ENCODE measurements at places on chromosomes 16 and 17. TPM values are rescaled to one million over a fixed set of nuclear protein-coding genes. Genes with fewer than 3 reads are reported as not detected.

- DNase-seq = no peak
Measured at GRCh38 chr17:8154608-8155155, 2.5 kb upstream of the PER1 start.

GRCh38 chr17:58969156-58969555 is 137.5 kb downstream of the TRIM37 start:
- peak; percentile 14 for DNase-seq

DNA sequence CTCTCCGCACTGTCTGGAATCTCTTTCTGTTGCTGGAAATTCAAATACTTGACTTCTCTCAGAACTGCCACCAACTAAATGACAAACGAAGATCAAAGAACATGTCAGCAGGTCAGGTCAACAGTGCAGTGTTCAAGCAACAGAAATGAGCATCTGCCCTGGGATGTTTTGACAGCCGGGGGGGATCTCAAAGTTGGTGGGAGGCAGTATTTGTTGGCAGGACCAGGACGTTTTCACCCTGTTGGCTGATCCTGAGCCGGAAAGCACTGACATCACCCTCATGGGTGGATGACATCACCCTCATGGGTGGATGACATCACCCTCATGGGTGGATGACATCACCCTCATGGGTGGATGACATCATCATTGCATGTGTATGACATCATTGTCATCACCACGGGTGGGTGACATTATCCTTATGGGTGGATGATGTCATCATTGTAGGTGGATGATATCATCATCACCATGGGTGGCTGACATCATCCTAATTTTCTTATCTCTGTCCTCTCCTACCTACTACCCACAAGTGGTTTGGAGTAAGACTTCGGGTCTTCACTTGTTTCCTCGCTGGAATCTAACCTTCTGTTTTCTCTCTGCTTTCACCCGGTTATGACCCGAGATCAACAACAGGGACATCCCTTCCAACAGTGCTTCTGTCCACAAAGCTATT is 18.9 kb downstream of the DNAH17 start:
- DNase-seq = no peak

GRCh38 chr16:88806491-88807111 is 3.0 kb downstream of the CDT1 start:
- DNase-seq = no peak

GRCh38 chr17:50428831-50429424 is 2.9 kb downstream of the ACSF2 start:
- no peak for DNase-seq

GRCh38 chr16:2845116-2845515 is 12.9 kb downstream of the PRSS22 start:
- no peak for DNase-seq

DNA sequence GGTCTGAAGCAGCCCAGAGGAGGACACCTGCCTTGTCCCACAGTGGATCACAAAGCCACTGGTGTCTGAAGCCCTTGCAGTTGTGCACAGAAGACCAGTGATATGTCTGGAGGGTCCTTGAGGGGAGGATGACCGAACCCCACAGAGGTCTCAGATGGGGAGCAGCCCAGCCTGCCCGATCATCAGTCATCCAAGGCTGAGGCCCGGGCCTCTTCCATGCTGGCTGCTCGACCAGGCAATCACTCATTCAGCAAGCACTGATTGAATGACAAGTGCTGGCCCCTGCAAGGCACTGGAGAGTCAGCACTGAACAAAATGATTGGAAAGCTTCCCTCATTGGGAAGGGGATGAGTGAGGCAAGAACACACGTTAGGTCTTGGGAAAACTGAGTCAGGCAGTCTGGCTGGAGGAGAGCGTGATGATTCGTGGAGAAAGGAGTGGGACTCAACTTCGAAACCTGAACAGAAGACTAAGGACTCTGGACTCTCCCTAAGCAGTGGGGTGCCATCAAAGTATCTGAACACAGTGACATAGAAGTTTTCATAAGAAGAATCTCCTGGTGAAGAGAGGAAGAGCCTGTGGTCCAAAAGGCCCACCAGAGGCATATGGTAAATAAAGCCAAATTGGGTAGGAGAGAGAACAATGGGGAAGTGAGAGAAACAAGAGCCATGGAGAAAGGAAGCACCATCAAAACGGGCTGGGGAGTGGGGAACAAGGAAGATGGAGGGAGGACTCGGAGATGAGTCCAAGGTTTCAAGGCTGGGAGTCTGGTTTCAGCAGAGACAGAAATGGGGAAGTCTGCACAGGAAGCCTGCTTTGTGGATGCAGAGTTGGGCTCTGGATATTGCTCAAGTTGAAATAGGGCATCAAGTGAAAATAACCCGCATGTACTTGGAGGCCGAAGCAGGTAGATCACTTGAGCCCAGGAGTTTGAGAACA is 10.2 kb downstream of the PIK3R5 start:
- DNase-seq = no peak

- DNase-seq = no peak
Measured at GRCh38 chr16:57988929-57989328, 11.5 kb downstream of the ZNF319 start.

DNA sequence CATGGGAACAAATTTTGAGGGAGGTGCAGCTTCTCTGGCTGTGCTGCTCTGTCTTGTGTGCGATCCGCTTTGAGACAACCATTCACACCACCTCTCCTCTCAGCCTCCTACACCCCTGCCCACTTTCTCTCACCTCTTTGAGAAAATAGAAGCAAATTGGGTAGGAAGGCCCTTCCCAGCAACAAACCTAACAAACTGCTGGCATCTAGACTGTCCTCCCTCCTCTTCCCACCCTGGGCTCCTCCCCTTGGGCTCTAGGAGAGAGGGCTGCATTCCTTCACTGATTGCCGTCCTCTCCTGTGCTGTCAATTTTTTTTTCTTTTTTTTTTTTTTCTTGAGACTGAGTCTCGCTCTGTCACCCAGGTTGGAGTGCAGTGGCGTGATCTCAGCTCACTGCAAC is 13.5 kb downstream of the CDIPT start:
- no peak for DNase-seq

- no peak for DNase-seq
Measured at GRCh38 chr16:88195911-88196465, 186.8 kb upstream of the ZNF469 start.

GRCh38 chr17:38353086-38353604 is 1.5 kb downstream of the SOCS7 start:
- no peak for DNase-seq

- peak; percentile 89 for DNase-seq
Measured at GRCh38 chr16:51374346-51374745, 223.3 kb upstream of the SALL1 start.

GRCh38 chr16:74304835-74305176 is 8.2 kb downstream of the PSMD7 start:
- DNase-seq = no peak

Gene ZCCHC14
- 19.2 TPM for total RNA-seq

Gene ELMO3
- 1.2 TPM for total RNA-seq

Gene RHBDL3
- 1.1 TPM for total RNA-seq

Gene CCDC200
- not detected for total RNA-seq

Gene HLF
- 0.07 TPM for total RNA-seq

Gene TPSG1
- not detected for total RNA-seq

Gene CRYBA1
- total RNA-seq = not detected

Gene ATP2A3
- 1.5 TPM for total RNA-seq

Gene VPS35
- total RNA-seq = 135 TPM

Data from astrocyte (in vitro differentiated cells and primary cell).